ENCODE measurements at places on chromosomes 6 and 20. TPM values are rescaled to one million over a fixed set of nuclear protein-coding genes. Genes with fewer than 3 reads are reported as not detected.

DNA sequence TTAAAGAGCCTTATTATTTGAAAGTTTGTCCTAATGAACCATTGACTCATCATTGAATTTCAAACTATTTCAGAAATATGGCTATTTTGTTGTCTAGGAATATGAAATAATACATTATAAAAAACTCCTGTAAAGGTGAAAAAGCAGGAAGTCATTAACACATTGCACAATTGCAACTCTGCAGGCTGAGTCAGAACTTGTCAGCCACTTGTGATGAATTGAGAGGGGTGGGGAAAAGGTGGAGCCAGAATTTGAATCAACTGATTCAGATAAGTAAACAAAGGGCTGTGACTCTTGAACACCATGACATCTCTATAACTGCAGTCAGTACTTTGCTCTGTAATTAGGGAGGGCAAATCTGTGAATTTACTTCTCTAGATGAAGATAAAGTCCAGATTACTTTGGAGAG lies 6.0 kb downstream of the C6orf141 start:
- DNase-seq, result no peak

COX4I2 gene
- total RNA-seq, result 11.4 TPM

BTN1A1 gene
- not detected for total RNA-seq

GRCh38 chr6:105138141-105138540 lies 41.7 kb downstream of the POPDC3 start:
- DNase-seq, result no peak

NEURL2 gene
- 6.0 TPM for total RNA-seq

GRCh38 chr6:142385352-142385751 lies 83.5 kb downstream of the ADGRG6 start:
- no peak for DNase-seq

DNA sequence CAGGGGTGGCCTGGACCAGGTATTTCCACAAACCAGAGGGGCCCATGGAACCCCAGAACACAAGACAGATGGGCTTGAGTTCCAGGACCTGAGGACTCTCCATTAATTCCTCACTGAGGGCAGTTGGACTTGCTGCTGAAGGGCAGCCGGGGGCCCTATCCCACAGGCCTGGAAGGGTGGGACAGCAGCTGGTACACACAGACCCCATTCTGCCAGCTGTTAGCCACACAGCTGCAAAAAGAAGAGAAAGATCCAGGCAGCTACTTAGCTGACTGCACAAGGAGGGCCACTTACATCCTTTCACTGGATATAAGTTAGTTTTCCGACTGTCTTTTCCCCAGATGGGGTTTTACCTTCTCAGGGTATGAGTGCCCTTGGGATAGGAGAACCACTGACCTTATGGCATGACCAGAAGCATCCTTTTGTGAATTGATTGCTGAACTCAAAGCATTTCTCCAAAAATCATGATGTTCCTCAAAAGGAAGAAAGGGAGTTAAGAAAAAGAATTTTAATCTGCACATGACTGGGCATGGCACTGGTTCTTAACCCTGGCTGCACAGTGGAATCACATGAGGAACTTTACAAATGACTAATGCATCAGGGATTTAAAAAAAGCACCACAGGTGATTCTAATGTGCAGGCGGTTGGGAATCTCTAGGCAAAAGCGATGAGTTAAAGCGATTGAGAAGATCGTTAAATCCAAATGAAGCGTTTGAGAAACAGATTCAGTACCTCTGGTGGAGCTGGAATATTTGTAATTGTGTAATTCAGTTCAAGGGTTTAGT lies 199.4 kb downstream of the TFAP2A start:
- DNase-seq, result no peak

All from left cardiac atrium (tissue), 4 donors.